ENCODE measurements at places on chromosomes 6 and 20.

DNA sequence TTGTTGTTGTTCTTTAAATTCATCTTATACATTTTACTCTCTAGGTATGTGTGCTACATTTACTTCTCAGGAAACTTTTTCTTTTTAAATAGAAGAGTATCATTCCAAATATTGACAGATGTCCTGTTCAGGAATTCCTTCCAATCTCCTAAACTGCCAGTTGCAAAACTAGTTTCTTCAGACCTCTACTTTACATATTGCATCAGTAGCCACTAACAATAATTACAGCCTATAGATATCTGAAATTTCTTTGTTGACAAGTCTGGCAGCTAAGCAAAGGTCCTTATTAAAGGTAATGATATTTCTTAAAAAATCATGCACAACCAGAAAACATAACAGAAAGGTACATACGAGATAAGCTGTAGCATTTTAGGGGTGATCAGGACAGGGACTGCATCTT is 4.5 kb downstream of the ECHDC1 start:
- no peak for DNase-seq

DNA sequence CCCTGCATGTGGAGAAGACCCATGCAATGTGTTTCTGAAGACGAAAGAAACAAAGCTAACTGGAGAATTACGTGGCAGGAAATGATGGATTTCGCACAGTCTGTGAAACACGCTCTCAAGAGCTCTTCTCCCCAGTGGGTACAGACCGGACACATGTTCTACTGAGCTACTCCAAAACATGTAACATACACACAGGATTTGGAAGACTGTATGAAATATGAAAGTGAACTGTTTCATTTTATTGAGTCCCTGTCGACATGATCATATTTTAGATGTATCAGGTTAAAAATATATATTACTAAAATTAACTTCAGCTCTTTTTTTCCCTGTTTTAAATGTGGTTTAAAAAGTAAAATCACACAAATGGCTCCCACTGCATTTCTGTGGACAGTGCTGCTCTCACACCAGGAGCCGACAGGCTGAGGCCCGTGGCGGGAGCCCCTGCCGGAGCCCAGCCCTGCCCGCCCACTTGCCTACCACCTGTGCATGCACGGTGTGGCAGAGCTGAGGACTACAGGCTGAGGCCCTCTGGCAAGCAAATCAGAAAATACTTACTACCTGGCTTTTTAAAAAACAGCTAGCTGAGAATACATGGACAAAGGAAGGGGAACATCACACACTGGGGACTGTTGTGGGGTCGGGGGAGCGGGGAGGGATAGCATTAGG is 58.9 kb upstream of the NXT1 start:
- DNase-seq: no peak

- no peak for DNase-seq
Measured at GRCh38 chr6:45979311-45979710, 36.3 kb downstream of the CLIC5 start.

GRCh38 chr6:3355358-3356055 is 96.8 kb downstream of the PSMG4 start:
- DNase-seq: no peak

DNA sequence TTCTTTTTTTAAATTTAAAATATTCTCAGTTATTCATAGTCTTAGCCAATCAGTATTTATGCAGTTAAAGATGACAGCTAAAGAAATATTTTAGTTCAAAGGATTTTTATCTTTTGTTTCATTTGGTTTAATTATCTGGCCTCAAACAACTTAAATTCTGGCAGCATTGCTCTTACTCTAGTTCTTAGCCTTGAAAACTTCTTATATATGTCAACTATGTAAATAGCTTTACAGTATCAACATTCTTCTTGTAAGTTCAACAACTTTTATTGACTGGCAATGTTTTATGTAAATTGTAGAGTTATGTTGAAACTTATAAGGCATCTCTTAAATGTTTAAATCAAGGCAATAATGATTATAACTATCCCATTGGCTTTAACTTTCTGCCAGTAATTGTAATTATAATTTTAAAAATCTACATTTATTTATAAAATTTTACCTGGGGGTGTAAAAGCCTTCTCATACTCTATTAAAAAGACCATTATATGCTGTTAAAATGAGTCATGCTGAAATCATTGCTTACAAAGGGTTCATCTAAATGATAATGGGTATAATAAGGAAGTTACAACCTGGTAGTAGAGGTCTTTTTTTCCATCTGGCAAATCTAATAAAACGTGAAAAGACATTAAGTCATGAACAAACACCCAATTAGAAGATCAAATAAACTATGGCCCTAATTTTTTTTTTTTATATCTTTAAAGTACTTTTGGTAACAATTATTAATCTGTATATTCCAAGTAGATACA is 45.8 kb upstream of the FAM184A start:
- DNase-seq: no peak

DNA sequence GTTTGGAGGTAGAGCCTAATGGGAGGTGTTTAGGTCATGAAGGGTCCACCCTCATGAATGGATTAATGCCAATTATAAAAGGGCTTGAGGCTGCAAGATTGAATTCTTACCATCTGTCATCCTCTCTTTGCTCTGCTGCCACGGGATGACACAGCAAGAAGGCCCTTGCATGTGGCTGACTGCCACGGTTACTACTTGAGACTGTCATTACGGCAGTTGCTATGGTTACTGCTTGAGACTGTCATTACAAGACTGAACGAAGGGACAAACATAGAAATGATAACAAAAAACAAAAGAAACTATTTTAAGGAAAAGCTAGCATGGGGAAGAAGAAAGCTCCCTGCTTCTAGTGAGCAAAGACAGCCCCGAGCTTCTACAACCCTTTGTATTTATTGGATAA is 715.0 kb downstream of the TFAP2A start:
- DNase-seq: no peak

- DNase-seq: no peak
Measured at GRCh38 chr6:120764312-120764711, 570.0 kb downstream of the TBC1D32 start.

DNA sequence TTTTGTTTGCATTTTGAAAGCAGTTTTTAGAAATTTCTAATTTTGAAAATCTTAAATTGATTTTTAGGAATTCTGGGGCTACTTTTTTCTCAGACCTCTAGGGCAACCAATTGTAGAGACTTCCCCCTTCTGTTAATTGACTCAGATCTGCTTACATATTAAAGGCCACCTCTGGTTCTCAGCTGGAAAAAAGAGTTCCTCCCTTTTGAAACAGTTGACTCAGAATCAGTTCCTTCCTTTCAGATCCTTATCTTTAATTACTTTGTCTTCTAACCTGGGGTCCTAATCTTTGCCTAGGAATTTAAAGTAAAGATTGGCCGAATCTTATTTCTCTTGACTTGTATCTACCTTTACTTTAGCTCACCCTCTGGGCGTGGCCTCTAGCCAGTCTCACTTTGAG is 146.8 kb downstream of the LAMA2 start:
- no peak for DNase-seq

- no peak for DNase-seq
Measured at GRCh38 chr20:20391115-20391514, 23.2 kb downstream of the INSM1 start.

DNA sequence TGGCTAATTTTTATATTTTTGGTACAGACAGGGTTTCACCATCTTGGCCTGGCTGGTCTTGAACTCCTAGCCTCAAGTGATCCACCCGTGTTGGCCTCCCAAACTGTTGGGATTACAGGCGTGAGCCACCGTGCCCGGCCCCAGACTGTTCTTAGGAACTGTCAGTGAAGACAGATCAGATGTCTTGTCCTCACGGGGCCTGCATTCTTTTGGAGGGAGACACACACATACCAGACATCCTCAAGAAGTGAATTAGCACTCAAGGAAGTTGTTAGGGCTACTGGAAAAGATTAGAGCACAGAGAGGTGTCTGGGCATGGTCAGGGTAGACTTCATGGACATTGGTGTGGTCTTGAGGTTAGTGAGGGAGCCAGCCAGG is 10.3 kb upstream of the LPIN3 start:
- DNase-seq: no peak

DNA sequence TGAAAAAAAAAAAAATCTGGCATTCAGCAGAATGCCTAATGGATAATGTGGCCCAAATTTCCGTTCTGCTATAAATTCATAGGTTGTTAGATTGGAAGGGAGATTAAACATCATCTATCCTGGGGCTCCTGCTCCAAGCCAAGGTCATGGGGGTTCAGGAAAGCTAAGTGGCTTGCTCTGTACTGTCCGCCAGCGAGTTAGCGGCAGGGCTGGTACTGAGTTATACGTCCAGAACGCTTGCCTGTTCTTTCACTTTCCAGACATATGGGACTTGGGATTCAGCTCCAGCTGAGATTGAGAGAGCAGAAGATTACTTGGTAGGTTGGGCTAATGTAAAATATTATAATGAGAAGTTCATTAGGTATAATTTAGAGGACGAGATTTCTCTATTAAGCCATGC is 858 bp downstream of the RWDD1 start:
- DNase-seq: no peak

DNA sequence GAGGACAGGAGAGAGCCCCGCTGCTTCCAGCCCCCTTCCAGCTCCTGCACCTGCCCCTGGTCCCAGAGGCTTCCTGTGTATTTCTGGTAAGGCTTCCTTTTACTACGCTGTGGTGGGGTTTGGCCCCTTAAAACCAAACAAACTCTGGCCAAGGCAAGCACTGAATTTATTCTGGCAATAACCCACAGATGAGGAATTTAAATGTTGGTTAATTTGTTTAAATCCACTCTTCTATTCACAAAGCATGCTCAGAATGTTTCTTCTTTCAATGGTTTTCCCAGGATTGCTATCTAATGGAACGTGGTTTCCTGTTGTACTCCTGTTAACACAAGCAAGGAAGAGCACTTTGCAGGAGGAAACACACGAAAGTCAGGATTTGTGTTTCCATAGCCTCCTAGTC is 236.5 kb upstream of the FOXQ1 start:
- no peak for DNase-seq

DNA sequence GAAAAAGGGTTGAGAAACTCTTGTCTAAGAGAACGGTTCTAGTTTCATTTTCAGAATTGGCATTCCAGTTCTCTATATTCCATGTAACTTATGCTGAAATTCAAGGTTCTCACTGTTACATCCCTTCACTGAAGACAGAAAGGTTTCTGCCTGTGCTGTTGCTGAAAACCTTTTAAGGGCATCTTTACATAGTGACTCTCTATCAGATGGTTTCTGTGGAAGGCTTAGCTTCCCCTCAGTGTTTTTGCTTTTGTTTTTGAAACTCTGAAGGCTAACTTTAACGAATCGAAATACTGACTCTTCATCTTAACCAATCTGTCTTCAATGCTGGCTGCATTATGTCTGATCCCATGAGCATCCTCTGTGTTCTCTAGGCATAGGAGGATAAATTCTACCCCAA is 1286.2 kb upstream of the EYS start:
- DNase-seq: no peak

DNA sequence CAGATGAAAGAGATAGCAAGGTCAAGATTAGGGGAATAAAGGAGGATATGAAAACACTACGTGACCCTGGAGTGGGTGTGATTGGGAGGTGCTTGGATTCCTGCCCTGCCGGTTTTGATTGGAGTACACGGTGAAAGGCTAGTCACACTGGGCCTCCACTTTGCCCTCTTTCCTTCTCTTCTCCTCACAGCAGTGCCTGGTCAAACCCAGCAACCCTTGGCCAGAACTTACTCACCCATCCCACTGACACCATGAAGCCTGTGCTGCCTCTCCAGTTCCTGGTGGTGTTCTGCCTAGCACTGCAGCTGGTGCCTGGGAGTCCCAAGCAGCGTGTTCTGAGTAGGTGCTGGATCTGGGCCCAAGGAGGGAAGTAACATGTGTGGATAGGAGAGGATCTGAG is at the start of gene WFDC13:
TSS of gene WFDC13 (plus strand) at position 166 of the 400 bp plus-strand sequence. CDS start at position 252, 86 bp downstream.
- DNase-seq: no peak

GRCh38 chr6:143234734-143235133 is 174.0 kb downstream of the AIG1 start:
- DNase-seq: no peak

- no peak for DNase-seq
Measured at GRCh38 chr20:57558614-57559288, 2.2 kb upstream of the PCK1 start.
